Camera-type eye (tissue), 1 donor: ENCODE measurements at places on chromosomes 1 and 21. TPM values are rescaled to one million over a fixed set of nuclear protein-coding genes. Genes with fewer than 3 reads are reported as not detected.

The OR2M3 gene
- total RNA-seq, result not detected

The PROK1 gene
- not detected for total RNA-seq

The GPR52 gene
- total RNA-seq, result 5.8 TPM

The NES gene
- total RNA-seq, result 87.1 TPM

The JTB gene
- total RNA-seq, result 86.2 TPM

The PADI2 gene
- total RNA-seq, result 24.0 TPM

The DNAJC8 gene
- 47.7 TPM for total RNA-seq

The TTC24 gene
- total RNA-seq, result not detected

The RXFP4 gene
- total RNA-seq, result not detected

The FCER1G gene
- total RNA-seq, result 6.3 TPM

The DYNLT5 gene
- 4.6 TPM for total RNA-seq
